Hematopoietic multipotent progenitor cell treated with erythropoietin and hydrocortisone succinate and interleukin-3 and kit ligand, for 6 days (in vitro differentiated cells): ENCODE measurements at places on chromosomes 3 and 15.

GRCh38 chr15:98734466-98735199 is 86.3 kb downstream of the IGF1R start:
- peak; percentile 53 for DNase-seq

DNA sequence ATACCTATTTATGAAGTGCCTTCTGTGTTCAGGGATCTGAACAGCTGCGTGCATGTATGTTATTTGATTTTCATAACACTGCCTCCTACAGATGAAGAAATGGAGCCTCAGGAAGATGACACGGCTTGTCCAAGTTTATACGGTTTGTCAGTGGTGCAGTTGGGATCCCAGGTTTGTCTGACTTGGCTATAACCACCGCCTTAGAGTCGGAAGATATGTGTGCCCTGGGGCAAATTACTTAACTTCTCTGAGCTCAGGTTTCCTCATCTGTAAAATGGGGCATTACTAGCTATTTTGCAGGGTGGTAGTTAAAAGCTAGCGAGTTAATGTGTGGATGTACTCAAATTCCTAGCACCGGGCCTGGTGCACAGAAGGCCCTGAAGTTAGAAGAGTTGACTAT is 54.1 kb upstream of the ANP32A start:
- DNase-seq = peak; percentile 5

- peak; percentile 83 for DNase-seq
Measured at GRCh38 chr3:87260270-87260669, 16.1 kb downstream of the POU1F1 start.

DNA sequence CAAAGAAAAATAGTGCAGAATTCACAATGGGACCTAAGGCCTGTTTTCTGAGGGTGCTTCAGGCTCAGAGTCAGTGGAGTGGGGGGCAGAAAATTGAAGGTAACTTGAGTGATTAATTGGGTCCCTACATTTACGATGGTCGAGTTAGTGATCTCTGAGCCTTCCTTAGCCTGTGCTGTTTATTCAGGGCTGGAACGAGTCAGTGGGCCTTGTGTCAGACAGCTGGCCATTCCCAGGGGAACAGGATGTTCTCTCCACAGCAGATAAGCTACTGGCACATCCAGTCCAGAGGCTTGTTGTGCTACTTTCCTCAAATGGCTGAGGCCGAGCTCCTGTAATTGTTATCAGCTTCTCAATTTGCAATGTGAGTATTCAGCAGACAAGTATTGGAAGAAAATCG is 29.2 kb upstream of the CNTN3 start:
- DNase-seq = no peak

DNA sequence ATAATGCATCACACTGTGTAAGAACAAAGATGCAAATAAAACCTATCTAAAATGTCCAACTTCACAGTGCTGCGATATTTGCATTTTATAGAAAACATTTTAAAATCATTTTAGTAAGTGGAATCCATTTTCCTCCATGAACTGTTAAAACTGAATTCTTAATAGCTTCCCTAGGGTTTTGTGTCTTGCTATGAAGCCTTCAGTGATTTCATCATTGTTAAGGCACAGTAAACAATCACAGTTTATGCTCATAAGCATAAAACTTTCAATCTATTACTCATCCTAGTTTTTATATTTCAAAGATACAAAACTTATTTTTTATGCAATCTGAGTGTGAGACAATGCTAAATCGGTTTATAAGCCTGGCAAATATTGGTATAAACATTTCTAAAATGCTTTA is 509.7 kb downstream of the TUSC7 start:
- DNase-seq = no peak

- no peak for DNase-seq
Measured at GRCh38 chr15:57903626-57904025, 161.9 kb downstream of the ALDH1A2 start.
